ENCODE measurements at places on chromosomes 7 and 10. TPM values are rescaled to one million over a fixed set of nuclear protein-coding genes. Genes with fewer than 3 reads are reported as not detected.

CFAP43 gene
- total RNA-seq, result not detected

DLX5 gene
- not detected for total RNA-seq

IRF5 gene
- 0.17 TPM for total RNA-seq

DNA sequence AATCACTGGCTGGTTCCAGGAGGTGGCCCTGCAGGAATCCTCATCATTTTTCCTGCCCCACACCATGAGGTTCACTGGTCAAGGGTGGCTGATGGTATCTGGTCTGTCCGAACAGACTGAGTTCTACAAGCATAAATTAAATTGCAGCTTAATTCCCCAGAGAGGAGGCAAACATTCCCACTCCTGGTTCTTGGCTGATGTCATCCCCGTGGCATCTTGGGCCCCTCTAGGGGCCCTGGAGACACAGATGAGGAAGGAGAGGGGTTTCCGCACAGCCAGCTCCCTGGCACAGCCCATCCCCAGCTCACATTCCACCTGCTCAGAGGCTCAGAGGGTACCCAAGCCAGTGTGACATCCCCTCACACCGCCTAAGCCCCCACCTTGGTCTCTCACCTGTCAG, 5.3 kb upstream of the KLRG2 start:
- no peak for DNase-seq

DNA sequence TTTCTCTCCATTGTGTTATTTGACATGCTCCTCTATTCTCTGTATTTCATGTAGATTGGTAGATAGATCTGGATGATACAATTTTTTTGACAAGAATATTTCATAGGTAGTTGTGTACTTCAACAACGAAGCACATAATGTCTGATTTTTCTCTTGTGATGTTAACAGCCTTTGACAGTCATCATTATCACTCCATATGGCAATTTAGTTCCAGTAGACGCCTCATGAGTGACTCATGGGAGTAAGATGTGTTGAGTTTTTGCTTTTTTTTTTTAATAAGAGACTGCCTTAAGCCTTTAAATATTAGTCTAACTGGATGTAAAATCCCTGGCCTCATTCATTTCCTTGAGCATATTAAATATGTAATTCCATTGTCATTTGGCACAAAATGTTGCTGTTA, 123.5 kb upstream of the ZNF32 start:
- DNase-seq, result no peak

- no peak for DNase-seq
These were observed 1.3 kb upstream of the SORCS3 start for GRCh38 chr10:104639590-104640338.

DNA sequence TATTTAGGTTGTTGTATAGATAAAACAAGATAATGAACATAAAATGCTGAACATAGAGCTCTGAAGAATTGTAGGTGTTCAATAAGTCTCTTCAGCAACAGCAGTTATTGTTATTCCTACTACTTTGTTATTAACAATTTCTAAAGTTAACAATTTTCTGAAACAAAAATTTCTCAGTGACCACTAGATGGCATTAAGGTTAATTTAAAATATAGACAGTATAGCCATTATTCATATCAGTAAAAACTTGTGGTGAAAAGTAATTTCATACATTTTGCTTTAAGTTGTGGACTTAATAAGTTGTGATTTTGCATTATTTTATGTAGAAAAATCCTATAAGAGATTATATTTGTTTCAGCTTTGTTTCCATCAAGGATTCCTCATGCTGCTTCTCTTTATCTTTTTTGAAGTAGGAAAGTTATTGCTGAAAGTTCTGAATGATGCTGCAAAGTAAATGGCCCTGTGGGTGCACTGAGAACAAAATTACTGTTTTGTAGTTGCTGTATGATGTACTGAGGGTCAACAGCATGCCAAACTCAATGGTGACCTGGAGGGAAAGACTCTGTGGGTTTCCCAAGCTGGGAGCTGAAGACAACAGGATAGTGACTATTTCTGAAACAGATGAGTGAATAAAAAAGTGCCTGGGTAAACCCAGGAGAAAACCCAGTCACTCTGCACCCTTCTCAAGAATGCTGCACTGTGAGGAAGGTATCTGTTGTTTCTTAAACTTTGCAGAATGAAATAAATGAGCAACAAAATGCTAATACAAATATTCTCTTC, 253.6 kb downstream of the KIF20B start:
- peak; percentile 10 for DNase-seq

Data from dermis blood vessel endothelial cell (primary cell).